Stimulated activated CD8-positive, alpha-beta memory T cell treated with anti-CD3 and anti-CD28 coated beads, Interleukin-2, amount 100 ng/mL, for 1 hour (primary cell): ENCODE measurements at places on chromosomes 7 and 10.

DNA sequence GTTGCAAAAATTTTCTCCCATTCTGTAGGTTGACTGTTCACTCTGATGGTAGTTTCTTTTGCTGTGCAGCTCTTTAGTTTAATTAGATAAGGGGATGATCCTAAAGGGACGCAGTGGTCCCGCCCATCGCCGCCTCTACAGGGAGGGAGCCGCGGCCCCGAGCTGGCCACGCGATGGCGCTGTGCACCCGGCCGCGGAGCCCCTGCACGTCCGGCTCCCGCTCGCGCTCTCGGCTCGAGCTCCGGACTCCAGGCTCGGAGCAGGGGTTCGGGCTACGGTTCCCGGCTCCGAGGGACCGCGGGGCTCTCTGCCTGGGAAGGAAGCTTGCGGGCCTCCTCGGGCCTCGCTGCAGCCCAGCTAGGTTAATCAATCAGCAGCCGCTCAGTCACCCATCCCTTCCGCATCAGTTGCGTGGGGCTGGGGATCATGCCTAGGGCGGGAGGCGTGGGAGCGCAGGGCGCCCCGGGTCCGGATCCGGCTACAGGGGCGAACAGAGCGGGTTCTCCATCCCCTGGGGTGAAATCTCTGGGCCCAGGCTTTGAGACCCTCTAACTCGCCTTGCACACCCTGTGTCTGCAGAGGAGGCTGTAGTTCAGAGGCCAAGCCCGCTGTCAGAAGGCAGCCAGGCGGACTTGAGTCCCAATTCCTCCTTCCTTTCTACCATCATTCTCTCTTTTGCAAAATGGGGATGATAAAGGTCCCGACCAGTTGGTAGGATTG, 97.9 kb downstream of the WDR11 start:
- no peak for DNase-seq

GRCh38 chr10:131947631-131948347, 33.9 kb downstream of the BNIP3 start:
- no peak for DNase-seq

DNA sequence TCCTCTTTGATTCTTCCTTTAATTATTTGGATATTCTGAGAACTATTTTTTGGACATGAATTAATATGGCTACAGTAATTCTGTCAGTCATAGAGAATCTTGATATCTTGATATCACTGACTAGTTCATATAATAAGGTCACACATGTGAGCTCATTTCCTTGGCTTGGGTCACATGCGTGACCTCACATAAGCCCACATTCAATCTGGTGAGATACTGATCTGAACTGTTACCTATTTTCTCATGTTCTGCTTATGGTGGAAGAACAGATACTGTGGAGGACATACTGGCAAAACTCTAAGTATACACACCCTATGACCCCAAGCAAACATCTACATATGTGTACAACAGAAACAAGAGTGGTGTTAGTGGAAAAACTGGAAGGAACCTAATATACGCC, 44.1 kb downstream of the CUL2 start:
- no peak for DNase-seq

- DNase-seq = no peak
These were observed 36.6 kb downstream of the AP3M1 start for GRCh38 chr10:74114041-74114448.

DNA sequence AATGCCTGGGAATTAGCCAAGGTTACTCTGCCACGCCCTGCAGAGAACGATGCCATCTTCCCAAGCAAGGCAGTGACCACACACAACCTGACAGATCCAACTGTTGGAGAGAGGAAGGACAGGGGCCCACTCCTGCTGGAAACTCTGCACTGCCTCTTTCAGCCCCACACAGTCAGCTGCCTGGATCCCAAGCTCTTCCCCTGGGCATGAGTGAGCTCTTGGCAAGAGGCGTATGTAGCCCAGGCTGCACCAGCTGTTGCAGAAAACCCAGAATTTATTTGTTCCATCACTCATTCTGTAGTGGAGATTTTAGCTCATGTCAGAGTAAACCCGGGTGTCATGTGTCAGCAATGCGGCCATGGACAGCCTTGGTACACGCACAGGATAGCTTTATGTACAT, 135.1 kb upstream of the TRIM24 start:
- no peak for DNase-seq

GRCh38 chr7:111071556-111071955, 19.4 kb upstream of the LRRN3 start:
- DNase-seq = no peak

DNA sequence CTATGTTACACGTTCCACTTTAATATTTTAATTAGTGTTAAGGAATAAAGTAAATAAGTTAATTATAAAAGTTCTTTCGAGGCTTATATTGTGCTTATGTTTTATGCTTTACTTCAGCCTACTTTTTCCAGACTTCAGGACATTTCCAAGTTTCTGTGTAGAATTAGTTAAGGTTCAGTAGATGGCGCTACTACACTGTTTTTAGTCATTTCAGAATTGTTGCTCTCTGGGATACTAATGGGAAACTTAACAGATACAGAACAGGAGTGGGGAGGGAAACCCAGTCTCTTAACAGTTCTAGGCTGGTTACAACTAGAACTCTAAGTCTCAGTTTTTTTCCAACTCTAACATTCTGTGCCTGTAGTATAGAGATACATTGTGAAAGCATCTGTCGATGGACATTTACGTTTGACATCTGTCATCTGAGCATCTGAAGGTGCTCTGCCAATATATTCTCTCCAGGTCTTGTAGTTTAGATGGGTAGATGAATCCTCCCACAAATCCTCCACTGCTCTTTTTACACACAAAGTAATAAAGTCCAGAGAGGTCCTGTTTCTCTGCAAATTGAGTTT, 56.8 kb upstream of the FAM171A1 start:
- DNase-seq = no peak

GRCh38 chr10:75367021-75367487, 34.5 kb downstream of the ZNF503 start:
- DNase-seq = no peak

DNA sequence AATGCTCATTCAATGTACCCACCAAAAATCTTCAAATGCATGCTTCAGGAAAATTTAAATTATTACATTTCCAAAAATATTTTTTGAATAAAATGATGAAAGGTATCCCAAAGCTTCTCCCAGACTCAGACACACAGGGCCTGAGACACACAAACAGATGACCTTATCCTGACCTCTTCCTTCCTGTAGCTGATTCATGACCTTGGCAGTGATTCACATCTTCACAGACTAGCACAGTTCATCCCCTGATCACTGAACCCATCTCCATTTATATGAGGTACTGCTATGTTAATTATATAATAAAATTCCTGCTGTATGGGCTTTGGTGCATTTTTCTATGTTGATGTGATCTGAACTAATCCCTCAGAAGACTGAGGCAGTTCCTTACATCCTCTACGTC, 265.0 kb upstream of the GLI3 start:
- DNase-seq = no peak

DNA sequence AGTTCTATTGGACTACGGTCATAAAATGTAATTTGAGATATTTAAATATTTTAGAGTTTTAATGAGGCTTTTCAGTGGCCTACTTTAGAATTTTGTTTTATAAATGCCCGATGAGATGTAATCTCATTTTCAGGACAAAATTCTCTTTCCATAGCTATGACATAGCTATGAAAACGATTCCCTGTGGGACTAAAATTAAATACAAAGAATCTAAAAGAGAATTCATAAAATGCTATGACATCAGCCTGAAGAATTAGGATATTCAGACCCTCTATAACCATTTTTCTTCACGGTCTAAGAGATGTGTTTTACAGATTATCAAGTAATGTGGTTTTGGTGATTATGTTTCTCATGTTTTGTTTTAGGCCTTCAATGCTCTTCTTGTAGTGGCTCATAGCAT, 48.2 kb upstream of the ODAD2 start:
- no peak for DNase-seq

DNA sequence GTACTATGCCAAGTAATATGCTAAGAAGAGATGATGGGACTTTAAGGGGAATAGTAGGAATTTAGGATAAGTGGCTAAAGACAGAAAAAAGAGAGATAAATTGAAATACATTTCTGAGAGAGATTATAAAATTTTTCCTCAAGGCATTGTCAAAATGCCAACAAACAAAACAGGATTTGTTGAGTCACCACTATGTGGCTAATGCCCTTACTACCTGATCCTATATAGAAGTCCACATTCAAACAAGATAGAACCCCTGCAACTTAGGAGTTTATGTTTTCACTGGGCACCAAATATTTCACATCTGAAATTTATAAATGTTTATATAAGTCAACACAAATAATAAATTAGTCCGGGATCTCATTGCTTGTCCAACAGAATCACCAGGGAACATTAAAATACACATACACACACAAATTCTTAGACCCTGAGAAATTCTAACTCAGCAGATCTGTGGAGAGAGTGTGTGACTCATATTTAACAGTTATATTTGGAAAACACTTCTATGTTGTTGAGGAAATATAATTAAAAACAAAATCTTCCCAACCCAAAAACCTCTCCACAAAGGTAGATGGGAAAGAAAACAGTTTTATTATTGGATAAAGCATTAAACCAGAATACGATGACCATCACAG, 154.3 kb downstream of the PPP1R3A start:
- no peak for DNase-seq

GRCh38 chr7:55409482-55410225, 44.5 kb downstream of the LANCL2 start:
- DNase-seq = no peak

GRCh38 chr7:135645296-135645904, 16.9 kb upstream of the STMP1 start:
- DNase-seq = no peak

GRCh38 chr10:60739558-60739957, 38.7 kb upstream of the CDK1 start:
- DNase-seq = no peak

- DNase-seq = peak; percentile 40
These were observed 29.5 kb upstream of the PFKFB3 start for GRCh38 chr10:6173203-6173602.

- no peak for DNase-seq
These were observed 77.9 kb downstream of the GLI3 start for GRCh38 chr7:42159130-42159529.

DNA sequence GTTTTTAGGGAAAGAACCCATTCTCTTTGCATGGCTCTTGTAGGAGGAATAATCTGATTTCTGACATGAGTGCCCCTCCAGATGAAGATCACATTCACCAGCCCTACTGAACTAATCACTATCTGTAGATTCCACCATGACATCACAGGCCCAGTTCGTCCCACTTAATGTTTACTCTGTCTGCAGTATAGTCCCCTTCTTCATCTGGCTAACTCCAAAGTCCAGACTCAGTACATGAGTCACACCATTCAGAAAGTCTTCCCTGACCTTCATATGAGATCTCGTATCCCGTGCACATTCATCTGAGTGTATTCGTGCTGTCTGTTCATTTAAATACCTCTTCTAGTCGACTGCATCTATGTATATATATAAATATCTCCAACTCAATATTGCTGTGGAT, 366.5 kb upstream of the AKR1E2 start:
- DNase-seq = no peak

- no peak for DNase-seq
These were observed 2.9 kb upstream of the ADAM8 start for GRCh38 chr10:133279326-133280226.

DNA sequence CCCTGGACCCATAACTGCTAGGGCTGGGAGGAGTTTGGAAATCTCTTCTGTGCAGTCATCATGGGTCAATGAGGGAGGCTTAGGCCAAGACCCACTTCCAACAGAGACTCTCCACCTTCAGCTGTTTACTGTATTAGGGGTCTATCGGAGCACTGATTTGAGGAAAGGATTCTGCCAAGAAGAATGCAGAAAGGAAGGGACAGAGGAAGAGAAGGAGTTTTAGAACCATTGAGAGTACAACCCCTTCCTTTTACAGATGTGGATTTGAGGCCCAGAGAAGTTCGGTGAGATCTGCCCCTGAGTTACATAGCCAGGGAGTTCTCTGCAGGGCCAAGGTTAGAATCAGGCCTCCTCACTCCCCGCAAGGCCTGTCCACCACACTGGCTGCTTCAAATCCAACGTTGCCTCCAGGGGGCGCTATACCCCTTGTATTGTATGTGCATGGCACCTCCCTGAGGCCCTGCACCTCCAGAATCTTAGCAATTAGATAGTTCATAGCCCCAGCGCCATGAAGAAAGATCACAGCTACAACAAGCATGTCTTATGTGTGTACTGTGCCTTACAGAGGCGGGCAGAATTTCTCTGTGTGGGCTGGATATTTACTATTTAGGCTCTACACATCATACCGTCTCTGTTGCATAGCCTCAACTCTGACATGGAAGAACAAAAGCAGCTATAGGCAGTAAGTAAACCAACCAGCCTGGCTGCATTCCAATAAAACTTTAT, 246.8 kb downstream of the SKIDA1 start:
- peak; percentile 19 for DNase-seq

DNA sequence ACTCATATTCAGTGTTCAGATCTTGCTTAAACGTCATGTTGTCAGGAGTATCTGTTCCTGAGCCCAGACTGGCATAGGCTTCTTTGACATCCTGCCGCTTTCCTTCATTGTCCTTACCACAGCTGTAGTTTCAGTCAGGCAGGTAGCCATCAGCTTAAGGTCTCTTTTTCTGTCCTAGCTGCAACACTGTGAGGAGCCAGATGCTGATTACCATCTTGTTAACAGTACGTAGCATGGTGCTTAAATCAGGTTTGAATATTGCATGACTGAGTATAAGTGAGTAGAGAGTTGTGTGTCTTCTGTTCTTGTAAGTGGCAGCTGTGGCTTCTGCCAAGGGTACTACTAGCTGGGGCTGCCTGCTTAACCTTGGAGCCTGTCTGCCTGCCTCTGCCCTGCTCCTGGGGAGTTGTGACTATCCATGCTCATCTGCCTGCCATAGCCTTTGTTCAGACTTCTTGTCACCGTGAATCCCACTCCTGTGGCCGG, 92.6 kb downstream of the MAPK8 start:
- DNase-seq = no peak

DNA sequence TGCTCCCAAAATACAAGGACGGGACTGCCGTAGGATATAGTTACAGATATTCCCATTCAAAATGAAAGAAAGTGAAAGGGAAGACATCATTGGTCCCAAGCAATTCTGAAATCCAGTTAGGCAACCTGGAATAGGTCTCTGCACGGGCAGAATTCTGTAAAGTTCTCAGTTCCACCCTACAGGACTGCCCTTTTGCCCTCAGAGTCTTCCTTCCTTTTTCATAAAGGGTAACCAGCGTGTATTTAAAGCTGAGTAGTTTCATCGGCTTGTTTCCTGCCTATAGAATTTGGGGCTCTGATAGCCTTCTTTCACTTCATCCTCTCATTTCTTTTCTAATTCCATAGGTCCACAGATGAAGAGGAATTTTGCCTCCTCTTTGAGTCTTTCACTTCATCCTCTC, 20.0 kb downstream of the COPG2 start:
- no peak for DNase-seq

DNA sequence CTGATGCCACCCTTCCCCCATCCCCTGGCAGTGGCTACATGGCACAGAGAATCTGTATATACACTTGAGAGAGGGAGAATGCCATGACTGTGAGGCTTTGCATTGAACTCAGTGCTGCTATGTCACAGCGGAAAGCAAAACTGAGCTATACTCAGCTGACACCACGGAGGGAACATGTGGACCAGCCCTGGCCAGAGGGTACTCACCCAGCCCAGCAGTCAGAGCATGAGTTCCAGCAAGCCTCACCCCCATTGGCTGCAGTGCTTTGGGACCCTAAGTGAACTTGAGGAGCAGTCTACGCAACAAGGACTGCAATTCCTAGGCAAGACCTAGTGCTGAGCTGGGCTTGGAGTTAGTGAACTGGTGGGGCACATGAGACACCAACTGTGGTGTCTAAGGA, 10.3 kb upstream of the AOC1 start:
- DNase-seq = no peak

- DNase-seq = no peak
These were observed 48.0 kb downstream of the ZNF365 start for GRCh38 chr10:62422068-62422590.

- no peak for DNase-seq
These were observed 57.3 kb upstream of the SMIM30 start for GRCh38 chr7:113175525-113176104.
